ENCODE measurements at places on chromosomes 16 and 17.

DNA sequence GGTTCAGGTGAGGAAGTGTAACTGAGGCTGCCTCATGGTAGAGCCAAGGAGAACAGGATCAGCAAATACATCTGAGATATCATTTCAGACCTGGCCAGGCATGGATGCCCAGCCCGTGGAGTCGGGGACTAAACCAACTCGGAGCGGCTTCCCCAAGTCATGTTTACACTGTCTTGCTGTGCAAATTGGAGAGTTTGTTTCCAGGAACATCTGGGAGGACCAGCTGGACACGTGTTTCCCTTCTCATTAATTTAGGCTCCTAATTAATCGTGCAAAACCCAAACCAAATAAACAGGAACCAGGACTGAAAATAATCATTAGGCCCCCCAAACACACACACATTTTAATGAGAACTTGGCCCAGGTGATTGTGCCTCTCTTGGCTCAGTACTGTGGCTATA is 70.9 kb upstream of the SALL1 start:
- peak; percentile 6 for DNase-seq

GRCh38 chr17:69093279-69093789 is 32.6 kb upstream of the ABCA9 start:
- DNase-seq, result no peak

DNA sequence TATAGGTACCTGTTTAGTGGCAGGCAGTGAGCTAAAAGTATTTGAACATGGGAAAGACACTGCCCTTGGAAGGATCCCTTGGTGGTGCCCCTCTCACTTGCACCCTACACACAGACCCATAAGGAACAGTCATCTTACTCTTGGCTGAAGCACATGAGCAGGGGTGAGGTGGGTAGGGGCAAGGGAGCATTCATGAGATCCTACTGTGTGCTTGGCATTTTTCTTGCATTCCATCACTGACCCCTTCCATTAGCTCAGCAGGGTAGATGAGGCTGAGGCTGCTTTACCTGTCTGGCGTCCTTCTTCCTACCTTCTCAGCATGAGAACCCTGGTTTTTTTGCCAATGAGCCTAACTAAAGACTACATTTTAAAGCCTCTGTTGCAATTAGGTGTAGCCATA is 48.3 kb downstream of the CCT6B start:
- DNase-seq, result no peak

DNA sequence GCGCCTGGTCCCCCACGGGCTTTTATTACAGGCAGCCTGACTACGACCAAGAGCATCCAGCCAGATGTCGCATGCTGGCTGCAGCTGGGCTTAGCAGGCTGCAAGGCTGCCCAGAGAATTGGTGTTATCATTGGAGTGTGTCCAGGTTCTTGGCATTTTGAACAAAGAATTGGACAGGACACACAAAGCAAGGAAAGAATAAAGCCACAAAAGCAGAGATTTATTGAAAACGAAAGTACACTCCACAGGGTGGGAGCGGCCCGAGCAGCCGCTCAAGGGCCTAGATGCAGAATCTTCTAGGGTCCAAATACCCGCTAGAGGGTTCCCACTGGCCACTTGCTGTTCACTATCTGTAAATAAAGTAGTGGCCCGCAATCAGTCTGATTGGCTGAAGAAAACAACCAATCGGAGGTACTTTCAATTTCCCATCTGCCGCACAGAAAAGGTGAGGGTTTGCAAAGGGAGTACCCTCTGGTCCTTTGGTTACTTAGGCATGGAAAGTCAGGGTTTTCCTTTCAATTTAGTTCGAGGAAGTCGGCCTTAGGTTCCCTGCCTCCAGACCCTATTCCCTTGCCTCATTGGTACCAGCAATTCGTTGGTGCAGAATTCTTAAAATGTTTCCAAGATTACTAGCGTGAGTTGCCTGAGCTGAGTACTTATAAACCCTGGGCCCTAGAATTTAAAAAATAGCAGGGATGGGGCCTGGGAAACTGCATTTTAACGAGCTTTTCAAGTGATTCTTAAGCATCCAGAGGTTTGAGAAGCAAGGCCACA is 38.5 kb upstream of the CNEP1R1 start:
- no peak for DNase-seq

- no peak for DNase-seq
Measured at GRCh38 chr17:32772453-32773025, 104.4 kb downstream of the MYO1D start.

DNA sequence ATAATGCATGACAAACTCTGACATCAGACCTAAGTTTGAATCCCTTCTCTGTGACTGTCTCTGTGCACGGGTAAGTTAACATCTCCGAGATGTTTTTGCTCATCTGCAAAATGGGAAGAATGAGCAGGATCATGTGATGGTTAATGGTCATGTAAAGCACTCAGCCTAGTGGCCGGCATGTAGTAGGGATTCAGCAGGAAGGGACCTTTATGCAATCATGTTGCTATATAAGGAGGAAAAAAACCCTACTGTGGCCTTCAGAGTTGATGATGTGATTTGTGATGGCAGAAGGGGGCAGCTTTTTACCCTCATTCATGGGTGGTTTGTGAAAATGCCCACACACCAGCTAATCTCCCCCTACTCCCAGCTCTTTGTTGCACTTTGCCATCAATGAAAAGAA is 24.1 kb downstream of the CLEC16A start:
- no peak for DNase-seq

GRCh38 chr17:9473711-9474110 is 101.9 kb downstream of the STX8 start:
- no peak for DNase-seq

- no peak for DNase-seq
Measured at GRCh38 chr17:78337244-78338109, 22.4 kb downstream of the SOCS3 start.

GRCh38 chr17:16439303-16439791 is 24.0 kb downstream of the TRPV2 start:
- no peak for DNase-seq

- peak; percentile 12 for DNase-seq
Measured at GRCh38 chr16:17194190-17194780, 276.5 kb downstream of the XYLT1 start.

DNA sequence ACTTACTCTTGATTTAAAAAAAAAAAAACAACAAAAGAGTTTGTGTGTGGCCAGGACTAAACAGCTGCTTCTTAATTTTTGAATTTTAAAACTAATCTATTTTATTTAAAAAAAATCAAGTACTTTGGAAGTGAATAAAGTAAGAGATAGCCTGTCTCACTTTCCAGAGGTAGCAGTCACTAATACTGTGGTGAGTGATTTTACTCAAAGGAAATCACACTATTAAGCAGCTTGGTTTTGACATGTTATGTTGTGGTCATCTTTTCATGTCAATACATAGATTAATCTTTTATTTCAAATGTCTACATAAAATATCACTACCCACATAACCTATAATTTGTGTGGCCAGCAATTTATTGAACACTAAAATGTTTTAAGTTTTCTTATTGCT is 102.2 kb upstream of the HLF start:
- DNase-seq, result no peak

DNA sequence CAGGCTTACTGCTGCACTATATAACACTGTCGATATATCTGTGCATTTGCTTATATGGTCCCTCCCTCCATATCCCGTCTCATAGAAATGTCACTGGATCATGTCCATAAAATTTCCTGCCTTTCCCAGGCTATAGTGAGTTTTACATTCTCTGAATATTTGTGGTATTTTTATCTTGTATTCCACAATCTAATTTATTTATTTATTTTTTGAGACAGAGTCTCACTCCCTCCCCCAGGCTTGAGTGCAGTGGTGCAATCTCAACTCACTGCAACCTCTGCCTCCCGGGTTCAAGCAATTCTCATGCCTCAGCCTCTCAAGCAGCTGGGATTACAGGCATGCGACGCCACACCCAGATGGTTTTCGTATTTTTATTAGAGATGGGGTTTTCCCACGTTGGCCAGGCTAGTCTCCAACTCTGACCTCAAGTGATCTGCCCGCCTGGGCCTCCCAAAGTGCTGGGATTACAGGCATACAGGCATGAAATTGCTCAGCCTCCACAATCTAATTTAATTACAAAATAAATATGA is 12.9 kb downstream of the TRIM37 start:
- no peak for DNase-seq

DNA sequence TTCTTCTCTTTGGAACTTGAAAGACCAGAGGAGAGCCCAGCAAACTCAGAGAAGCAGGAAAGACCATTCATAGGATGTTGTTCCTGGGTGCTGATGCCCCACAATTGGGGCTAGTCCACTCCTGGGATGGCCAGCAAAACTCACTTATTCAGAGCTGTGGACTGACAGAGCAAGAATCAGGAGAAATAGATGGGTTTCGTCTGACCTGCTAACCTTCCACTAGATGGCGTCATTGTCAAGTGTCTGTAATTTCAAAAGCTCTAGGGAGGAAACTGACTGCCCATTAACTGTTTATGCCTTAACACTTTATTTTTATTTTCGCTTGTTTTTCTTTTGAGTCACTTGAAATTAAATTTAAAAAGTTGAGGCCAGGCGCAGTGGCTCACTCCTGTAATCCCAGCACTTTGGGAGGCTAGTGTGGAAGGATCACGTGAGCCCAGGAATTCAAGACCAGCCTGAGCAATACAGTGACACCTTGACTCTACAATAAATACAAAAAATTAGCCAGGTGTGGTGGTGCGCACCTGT is 28.7 kb upstream of the MILR1 start:
- DNase-seq, result peak; percentile 90

DNA sequence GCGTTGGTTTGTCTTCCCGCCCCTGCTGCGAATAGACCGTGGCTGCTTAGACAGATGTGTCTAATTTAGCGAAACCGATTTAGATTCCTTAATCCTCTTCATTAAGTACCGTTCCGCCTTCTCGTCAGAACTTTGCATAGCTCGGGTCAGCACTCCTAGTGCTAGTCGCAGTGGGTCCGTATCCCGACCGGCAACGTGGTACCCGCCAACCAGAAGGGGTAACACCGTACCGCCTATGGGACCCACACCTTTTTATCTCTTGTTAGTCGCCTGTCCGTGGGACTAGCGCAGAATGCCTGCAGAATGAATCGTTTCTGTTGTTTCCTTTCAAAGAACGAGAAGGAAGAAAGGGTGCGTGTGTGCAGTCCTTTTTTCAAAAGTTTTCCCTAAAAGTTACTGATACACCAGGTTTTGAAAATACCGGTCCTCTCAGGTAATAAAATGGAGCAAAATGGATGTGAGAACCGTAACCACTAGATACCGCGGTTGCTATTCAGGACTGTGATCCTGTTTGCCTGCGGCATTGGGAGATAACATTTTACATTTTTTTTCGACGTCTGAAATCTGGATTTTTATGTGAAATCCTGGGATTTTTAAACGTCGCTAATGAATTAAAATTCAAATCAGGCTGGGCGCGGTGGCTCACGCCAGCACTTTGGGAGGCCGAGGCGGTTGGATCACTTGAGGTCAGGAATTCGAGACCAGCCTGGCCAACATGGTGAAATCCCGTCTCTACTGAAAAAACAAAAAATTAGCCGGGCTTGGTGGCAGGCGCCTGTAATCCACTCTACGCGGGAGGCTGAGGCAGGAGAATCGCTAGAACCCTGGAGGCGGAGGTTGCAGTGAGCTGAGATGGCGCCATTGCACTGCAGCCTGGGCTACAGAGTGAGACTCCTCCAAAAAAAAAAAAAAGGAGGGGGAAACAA is 998 bp upstream of the SRSF1 start:
- DNase-seq, result no peak

DNA sequence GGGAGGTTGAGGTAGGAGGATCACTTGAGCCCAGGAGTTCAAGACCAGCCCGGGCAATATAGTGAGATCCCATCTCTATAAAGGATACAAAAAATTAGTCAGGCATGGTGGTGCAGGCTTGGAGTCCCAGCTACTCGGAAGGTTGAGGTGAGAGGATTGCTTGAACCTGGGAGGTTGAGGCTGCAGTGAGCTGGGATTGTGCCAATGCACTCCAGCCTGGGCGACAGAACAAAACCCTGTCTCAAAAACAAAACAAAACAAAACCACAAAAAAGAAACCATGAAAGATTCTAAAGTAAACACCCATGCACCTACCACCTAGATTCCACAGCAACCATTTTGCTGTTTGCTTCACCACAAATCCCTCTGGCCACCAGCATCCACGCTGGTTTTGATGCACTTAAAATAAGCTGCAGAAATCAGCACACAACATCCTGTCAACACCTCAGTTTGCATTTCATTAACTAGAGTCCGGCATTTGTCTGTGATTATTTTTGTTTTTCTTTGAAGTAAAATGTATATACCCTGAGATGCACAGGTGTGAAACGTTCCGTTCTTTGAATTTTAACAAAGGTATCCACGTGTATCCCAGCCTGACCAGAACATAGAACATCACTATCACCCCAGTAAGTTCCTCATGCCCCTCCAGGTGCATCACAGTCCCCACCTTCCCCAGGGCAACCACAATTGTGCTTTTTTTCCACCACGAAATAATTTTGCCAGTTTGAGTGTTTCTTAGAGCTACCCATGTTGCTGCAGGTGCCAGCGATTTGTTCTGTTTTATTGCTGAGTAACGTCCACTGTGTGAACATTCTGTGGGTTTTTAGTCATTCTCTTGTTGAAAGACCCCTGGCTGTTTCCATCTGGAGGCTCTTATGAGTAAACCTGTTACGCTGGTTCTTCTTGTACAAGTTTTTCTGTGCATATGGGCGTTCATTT is 191.5 kb downstream of the SEC14L1 start:
- no peak for DNase-seq

GRCh38 chr16:84332975-84333684 is 35.2 kb upstream of the ATP2C2 start:
- DNase-seq, result no peak

DNA sequence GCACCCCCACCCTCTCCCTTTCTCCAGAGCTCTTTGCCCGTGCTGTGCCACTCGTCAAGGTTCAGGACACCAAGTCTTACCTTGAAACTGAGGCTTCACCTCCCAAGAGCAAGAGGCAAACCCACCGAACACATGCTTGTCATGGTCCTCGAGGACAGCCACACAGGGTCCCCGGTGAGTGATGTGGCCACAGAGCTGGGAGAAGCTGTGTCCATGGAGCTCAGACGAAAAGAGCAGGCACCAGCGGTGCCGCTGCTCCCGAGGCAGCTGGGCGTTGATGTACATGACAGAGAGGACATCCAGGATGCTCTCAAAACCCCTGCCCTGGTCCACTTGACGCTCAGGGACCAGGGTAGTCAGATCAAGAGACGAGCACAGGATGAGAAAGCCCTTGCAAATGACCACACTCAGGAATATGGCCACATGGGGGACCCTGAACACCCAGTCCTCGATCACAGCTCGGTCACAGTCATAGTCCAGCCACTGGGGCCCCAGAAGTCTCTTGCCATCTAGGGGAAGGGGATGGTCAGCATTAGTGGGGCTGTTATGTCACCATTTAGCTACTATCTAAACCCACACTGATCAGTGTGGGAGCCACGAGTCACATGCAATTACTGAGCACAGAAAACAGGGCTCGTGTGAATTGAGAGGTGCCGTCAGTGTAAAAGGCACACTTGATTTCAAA is 17.8 kb downstream of the MEAK7 start:
- no peak for DNase-seq

- no peak for DNase-seq
Measured at GRCh38 chr16:59249011-59249410, 514.9 kb upstream of the GOT2 start.

Measured in NCI-H1694 treated with DMSO at 0.1 percent for 48 hours (cell line).